SJCRH30 (cell line): ENCODE measurements at places on chromosomes 3 and 15.
A peak's percentile ranks its signal among the peaks of the same experiment; 100 is the strongest.

DNA sequence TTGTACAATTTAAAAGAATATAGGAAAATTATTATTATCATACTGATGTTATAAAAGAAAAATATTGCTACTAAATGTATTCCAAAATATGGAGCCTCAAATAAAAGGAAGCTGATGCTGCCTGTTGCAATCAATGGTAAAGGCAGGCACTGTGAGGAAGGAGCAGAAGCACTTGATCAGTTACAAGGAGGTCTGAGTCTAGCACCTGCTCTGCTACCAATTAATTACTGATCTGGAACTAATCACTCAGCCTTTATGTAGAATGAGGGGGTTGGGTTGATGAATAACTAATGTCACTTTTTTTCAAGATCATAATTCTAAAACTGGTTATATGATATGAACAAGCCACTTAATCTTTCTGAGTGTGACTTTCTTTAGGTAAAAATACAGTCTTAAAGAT lies 5.5 kb downstream of the ADGRG7 start:
- no peaks in the 10 kb centered on the region for H3K27me3 ChIP-seq
- no peaks in the 10 kb centered on the region for H3K36me3 ChIP-seq
- no peak overlapping the region for H3K27ac ChIP-seq
- H3K4me1 ChIP-seq: no peaks in the 10 kb centered on the region
- no peak overlapping the region for H3K4me3 ChIP-seq

DNA sequence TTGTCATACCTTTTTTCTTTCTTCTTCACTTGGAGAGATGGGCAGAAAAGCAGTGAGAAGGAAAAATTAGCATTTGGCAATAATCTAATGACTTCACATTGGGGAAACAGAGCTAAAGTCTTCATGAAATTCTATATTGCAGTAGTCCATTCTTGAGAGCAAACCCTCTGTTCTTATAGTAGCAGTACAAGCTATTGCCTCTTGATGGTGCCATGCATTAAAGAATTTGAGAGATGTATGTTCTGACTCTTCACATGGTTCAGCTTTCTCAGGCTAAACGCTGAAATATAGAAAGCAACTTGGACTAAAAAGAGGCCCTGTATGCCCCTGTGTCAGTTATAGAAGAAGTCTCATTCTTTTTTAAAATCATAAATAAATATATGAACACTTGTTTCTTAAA lies 36.0 kb downstream of the PHLDB2 start:
- H3K4me3 ChIP-seq: no peak overlapping the region
- H3K27me3 ChIP-seq: no peaks in the 10 kb centered on the region
- peaks cover 34% of the 10 kb centered on the region for H3K36me3 ChIP-seq
- peak; percentile 52 for DNase-seq

GRCh38 chr15:52783929-52784798 lies 6.0 kb downstream of the ONECUT1 start:
- no peaks in the 10 kb centered on the region for H3K27me3 ChIP-seq
- no peak overlapping the region for H3K27ac ChIP-seq
- DNase-seq: no peak
- H3K36me3 ChIP-seq: no peaks in the 10 kb centered on the region
- H3K4me3 ChIP-seq: no peak overlapping the region
- H3K4me1 ChIP-seq: no peaks in the 10 kb centered on the region

DNA sequence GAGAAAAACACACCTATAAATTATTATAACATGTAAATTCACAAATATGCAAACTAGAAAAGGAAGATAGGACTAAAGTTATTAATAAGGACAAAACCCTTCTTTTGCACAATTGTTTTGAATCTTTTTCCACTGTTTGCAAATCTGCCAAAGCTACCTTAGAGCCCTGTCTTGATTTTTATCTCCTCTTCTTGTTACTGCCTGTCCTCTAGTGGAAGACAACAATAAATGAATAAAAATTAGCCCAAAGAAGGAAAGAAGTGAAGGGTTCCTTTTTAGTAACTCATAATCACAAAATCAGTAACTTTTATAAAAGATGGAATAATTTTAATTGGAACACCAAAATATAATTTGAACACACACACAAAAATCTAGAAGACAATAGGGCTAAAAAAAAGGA lies 2.7 kb downstream of the CD200R1 start:
- no peak overlapping the region for H3K4me3 ChIP-seq
- H3K4me1 ChIP-seq: no peaks in the 10 kb centered on the region
- H3K27me3 ChIP-seq: no peaks in the 10 kb centered on the region
- no peaks in the 10 kb centered on the region for H3K36me3 ChIP-seq

DNA sequence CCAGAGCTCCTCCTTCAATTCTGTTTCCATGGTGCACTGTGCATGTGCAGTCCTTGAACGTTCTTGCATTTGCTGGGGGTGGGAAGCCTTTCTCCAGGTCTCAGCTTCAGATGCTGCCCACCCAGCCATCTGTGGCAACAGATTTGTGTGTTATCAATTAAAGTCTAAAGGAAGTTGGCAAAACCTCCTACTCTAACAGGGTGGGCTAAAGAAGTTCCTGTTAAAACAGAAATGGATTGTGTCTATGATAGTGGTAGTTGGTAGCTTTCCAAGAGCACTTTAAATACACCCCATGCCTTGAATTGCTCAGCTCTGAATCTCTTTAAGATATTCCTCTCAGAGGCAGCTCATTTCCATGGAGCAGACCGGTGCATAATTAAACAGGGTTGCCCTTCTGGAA lies 488.0 kb upstream of the SUCLG2 start:
- DNase-seq: no peak
- no peaks in the 10 kb centered on the region for H3K4me1 ChIP-seq
- no peaks in the 10 kb centered on the region for H3K36me3 ChIP-seq
- no peaks in the 10 kb centered on the region for H3K27me3 ChIP-seq
- H3K27ac ChIP-seq: no peak overlapping the region
- H3K4me3 ChIP-seq: no peak overlapping the region

DNA sequence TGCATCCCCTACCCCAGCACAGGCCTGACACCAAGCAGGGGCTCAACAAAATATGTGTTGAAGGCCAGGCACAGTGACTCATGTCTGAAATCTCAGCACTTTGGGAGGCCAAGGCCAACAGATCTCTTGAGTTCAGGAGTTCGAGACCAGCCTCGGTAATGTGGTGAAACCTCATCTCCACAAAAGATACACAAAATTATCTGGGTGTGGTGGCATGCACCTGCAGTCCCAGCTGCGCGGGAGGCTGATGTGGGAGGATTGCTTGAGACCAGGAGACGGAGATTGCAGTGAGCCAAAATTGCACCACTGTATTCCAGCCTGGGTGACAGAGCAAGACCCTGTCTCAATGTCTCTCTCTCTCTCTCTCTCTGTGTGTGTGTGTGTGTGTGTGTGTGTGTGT lies 30.7 kb upstream of the CYP11A1 start:
- H3K36me3 ChIP-seq: no peaks in the 10 kb centered on the region
- H3K27ac ChIP-seq: no peak overlapping the region
- no peak for DNase-seq
- no peaks in the 10 kb centered on the region for H3K27me3 ChIP-seq

DNA sequence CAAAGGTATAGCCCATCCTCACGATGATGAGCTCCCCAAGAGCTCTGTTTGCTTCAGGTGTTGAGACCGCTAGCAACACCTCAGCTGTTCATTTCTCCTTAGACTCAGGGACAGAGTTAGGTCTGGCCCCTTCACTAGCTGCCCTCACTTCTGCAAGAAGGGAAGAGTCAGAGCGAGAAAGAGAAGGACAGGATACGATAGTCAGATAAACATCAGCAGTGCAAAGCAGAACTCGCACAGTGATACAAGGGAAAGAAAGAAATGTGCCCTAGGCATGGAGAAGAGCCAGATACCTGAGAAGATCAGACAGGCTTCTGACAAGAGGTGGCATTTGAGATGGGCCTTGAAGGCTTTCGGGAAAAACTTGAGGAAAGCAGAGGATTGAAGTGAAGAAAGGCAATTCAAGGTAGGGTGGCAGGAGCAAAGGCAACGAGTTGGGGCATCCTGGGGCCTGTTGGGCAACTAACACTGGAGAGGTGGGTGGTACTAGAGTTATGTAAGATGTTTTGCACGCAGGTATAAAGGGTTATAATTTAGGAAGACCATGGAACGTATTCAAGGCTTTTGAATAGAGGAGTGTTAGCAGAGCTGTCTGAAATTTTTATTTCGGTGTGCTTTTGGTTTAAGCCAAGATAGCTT lies 106.0 kb downstream of the PGPEP1L start:
- DNase-seq: no peak
- H3K4me3 ChIP-seq: no peak overlapping the region
- peaks cover 8% of the 10 kb centered on the region for H3K36me3 ChIP-seq
- H3K27ac ChIP-seq: no peak overlapping the region

- no peaks in the 10 kb centered on the region for H3K27me3 ChIP-seq
- no peak for DNase-seq
- no peak overlapping the region for H3K27ac ChIP-seq
- no peaks in the 10 kb centered on the region for H3K4me1 ChIP-seq
- no peaks in the 10 kb centered on the region for H3K36me3 ChIP-seq
Measured at GRCh38 chr15:91942720-91943394, 89.3 kb downstream of the SLCO3A1 start.

- peaks cover 2% of the 10 kb centered on the region; the same call in 1 of the 2 replicates for H3K36me3 ChIP-seq
- H3K4me1 ChIP-seq: no peaks in the 10 kb centered on the region
- H3K27me3 ChIP-seq: no peaks in the 10 kb centered on the region
- H3K27ac ChIP-seq: no peak overlapping the region
- no peak for DNase-seq
- H3K4me3 ChIP-seq: no peak overlapping the region
Measured at GRCh38 chr15:82231842-82232241, 30.7 kb downstream of the EFL1 start.

DNA sequence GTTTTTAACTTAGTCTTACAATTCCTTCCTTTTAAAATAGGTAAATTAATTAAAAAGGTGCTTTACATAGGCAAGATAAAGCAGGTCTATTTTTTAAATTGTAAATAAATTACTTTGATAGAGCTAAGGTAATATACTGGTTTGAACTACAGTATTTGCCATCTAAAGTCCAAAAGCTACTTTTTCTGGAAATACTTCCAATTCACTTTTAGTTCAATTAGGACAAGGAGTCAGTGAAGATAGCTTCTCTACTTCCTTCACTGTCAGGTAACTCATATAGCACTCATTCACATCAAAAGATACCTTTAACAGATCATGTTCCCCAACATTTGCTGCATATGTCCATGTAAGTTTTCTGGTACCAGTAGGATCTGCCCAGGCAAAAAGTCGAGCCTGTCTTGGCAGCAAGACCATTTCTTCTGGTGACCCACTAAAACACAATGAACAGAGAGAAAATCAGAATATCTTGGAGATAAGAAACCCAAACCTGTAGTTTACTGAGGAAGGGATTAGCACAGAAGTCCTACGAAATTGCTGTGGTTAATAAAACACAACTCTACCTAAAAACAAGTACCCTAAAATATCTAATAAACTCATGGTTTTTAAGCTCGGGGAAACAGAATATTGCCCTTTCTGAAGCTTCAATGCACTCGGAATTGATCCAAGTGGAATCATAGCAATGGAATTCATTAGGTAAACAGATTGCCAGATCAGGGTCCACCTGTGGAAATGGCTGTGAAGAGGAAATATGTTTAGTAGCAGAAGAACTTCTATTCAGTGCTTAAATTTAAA lies 153.1 kb downstream of the VPS13C start:
- no peak overlapping the region for H3K27ac ChIP-seq
- no peak overlapping the region for H3K4me3 ChIP-seq
- H3K27me3 ChIP-seq: no peaks in the 10 kb centered on the region
- no peaks in the 10 kb centered on the region; the same call in 1 of the 2 replicates for H3K4me1 ChIP-seq
- no peak for DNase-seq

DNA sequence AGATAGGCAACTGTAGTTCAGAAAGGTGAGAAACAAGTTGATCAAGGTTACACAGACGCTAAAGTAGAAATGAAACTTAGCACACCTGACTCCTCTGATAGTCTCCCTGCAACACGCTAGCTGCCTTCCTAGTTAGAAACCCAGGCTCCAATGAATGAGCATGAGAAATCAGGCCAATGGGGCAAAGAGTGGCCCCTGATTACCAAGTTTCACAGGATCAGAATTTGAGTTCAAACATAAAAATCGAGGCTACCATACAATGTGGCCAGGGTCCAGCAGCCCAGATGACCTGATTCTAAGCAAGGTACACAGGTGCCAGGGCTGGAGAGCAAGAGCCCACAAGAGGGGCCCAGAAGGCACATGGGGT lies 7.7 kb downstream of the PLD1 start:
- no peaks in the 10 kb centered on the region for H3K27me3 ChIP-seq
- H3K27ac ChIP-seq: no peak overlapping the region
- no peaks in the 10 kb centered on the region for H3K36me3 ChIP-seq
- H3K4me1 ChIP-seq: no peaks in the 10 kb centered on the region
- DNase-seq: no peak

DNA sequence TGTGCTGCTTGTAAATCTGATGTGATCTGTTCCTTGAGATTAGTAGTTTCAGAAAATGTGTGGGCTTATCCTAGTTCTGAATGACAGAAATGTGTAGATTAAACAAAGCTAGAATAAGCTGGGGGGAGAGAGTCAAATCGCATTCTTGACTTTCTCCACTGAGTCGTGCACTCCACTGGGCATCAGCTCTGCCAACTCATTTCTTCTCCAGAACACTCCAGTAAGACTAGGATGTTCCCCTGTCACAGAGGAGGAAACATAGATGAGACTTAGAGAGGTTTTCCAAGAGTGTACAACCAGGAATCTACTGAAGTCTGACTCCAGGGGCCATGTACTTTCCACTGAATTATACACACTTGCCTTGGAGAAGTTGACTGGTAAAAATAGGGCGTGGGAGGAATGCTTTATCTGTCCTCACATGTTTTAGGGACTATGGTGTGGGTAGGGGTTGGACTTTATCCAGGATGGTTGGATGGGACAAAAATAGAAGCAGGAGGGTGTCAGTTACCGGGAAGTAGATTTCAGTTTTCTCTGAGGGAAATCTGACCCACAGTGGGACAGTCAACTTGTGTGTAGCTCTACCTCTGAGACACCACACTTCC lies 298.2 kb downstream of the UBE2E2 start:
- H3K4me1 ChIP-seq: peaks cover 10% of the 10 kb centered on the region
- DNase-seq: peak; percentile 36
- H3K36me3 ChIP-seq: no peaks in the 10 kb centered on the region
- H3K4me3 ChIP-seq: no peak overlapping the region
- no peak overlapping the region for H3K27ac ChIP-seq

- DNase-seq: no peak
- no peak overlapping the region for H3K27ac ChIP-seq
- no peaks in the 10 kb centered on the region for H3K4me1 ChIP-seq
- H3K27me3 ChIP-seq: no peaks in the 10 kb centered on the region
Measured at GRCh38 chr3:52568069-52568468, 31.7 kb downstream of the UQCC5 start.

GRCh38 chr3:32525720-32526119 lies 23.1 kb upstream of the CMTM6 start:
- H3K4me3 ChIP-seq: no peak overlapping the region
- DNase-seq: no peak
- H3K27me3 ChIP-seq: no peaks in the 10 kb centered on the region
- no peak overlapping the region for H3K27ac ChIP-seq
- no peaks in the 10 kb centered on the region for H3K4me1 ChIP-seq
- peaks cover 7% of the 10 kb centered on the region for H3K36me3 ChIP-seq

DNA sequence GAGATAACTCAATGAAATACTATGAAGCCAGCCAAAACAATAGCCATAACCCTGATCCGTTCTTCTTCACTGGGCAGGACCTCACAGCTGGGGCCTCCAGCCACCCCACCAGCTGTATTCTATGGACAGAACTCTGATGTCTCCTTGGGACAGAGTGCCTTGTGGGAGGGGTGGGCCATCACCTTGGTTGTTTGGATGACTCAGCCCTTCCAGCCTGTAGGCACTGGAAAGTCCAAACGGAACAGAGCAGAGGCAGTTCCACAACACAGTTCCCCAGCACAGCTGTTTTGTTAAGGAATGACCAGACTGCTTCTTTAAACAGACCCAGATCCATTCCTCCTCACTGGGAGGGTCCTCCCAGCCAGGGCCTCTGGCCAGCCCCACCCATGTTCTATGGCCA lies 31.9 kb upstream of the ZBED2 start:
- H3K4me1 ChIP-seq: no peaks in the 10 kb centered on the region
- no peak overlapping the region for H3K4me3 ChIP-seq
- no peaks in the 10 kb centered on the region for H3K36me3 ChIP-seq
- DNase-seq: no peak
